Dorsolateral prefrontal cortex (tissue), 122 donors: ENCODE measurements at places on chromosomes 4 and X. TPM values are rescaled to one million over a fixed set of nuclear protein-coding genes. Genes with fewer than 3 reads are reported as not detected.

DNA sequence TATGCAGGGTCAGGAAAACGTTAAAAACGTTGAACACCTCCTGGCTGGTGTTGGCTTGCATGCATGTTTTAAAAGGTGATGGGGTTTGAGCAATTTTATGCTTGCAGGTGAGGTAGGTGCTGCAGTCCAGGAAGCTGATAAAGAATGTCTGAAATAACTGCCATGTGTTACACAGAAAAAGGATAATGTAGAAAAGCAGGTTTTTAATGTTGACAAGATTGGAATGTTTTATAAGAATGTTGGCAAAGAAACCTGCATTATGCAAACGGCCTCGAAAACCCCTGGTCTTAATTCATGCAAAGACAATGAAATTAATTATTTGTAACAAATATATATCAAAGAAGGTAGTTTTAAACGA lies 723.7 kb upstream of the AGA start:
- DNase-seq = no peak

GRCh38 chr4:26813698-26814097 lies 46.9 kb upstream of the STIM2 start:
- DNase-seq = peak; percentile 53

The TLL1 gene
- 2.6 TPM for total RNA-seq

The AKAP14 gene
- total RNA-seq = 0.82 TPM

The PDCL2 gene
- not detected for total RNA-seq

GRCh38 chrX:53483416-53483815 lies 49.2 kb upstream of the HSD17B10 start:
- no peak for DNase-seq

GRCh38 chr4:165006886-165007285 lies 24.9 kb upstream of the TRIM60 start:
- DNase-seq = no peak

The FNIP2 gene
- 44.9 TPM for total RNA-seq

DNA sequence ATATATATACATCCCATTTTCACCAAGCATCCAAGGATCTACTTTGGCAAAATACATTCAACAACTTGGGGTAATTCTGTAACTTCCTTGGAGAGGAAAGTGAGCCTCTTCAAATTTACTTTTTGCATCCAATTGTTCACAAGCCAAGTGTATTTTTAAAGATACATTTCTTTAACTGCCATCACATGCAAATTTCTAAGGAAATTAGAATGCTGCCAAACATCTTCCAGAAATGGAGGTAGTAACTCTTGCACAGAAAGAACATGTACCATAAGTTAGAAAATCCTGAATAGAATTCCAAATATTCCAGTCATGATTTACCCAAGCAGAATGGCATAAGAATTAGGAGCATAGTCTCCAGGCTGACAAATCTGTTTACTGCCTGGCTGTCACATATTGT lies 220.5 kb upstream of the NWD2 start:
- no peak for DNase-seq

DNA sequence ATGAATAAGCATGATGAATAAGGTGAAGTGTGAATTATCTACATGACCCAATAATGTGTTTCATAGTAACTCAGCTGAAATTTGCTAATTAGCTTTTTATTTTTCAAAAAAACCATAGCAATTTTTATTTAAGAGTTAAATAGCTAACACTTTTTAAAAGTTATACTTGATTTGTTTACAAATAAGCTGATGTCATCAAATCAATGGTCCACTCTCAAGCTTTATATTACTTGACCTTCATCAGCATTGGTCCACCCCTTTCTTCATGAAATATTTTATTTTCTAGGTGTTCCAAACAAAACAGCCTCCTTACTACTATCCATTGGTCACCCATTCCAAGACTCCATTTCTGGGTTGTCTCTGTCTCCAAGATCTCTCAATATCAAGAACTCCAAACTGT lies 649.0 kb upstream of the TENM3 start:
- no peak for DNase-seq

GRCh38 chr4:32551943-32552342 lies 1831.8 kb downstream of the PCDH7 start:
- no peak for DNase-seq

DNA sequence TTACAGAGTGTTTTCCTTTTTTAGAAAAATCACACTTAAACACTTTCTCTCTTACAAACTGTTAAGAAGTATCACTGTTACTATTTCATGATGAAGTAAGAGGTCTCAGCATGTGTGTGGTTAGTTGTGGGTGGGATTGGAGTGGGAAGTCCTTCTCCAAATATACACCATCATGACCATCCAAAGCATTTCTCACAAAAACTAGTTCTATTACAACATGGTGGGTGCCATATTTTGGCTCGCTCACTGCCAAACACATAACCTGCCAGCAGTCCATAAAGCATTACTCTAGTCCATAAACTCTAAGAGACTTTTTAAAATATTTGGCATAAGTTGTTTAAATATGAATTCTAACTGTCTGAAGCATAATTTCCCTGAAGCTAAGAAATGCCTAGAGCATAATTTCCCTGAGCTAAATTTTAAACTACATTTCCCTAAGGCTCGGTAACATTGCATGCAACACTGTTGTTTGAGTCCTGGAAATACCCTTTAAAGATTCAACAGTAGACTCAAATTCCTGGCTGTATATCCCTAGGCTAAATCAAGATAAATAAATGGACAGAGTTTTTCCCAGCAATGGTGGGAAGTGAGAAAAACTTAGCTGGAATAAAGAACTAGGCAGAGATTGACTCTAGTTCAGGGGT lies 415.0 kb upstream of the INTU start:
- no peak for DNase-seq

The ANKRD37 gene
- 17.6 TPM for total RNA-seq

GRCh38 chrX:21126661-21127060 lies 247.6 kb upstream of the CNKSR2 start:
- no peak for DNase-seq

- DNase-seq = no peak
Observed at GRCh38 chrX:5683996-5684395, 544.7 kb downstream of the NLGN4X start.
